CD4-positive, CD25-positive, alpha-beta regulatory T cell (primary cell): ENCODE measurements at places on chromosomes 12 and 14. TPM values are rescaled to one million over a fixed set of nuclear protein-coding genes. Genes with fewer than 3 reads are reported as not detected.

Gene SMCO2
- not detected for total RNA-seq

Gene TSPAN19
- total RNA-seq, result not detected

Gene ZFYVE21
- total RNA-seq, result 13.7 TPM

Gene ACRBP
- 13.7 TPM for total RNA-seq

Gene ATF7IP
- 175 TPM for total RNA-seq

Gene LMO3
- not detected for total RNA-seq

Gene CFAP54
- total RNA-seq, result 0.27 TPM

Gene NTN4
- total RNA-seq, result not detected

DNA sequence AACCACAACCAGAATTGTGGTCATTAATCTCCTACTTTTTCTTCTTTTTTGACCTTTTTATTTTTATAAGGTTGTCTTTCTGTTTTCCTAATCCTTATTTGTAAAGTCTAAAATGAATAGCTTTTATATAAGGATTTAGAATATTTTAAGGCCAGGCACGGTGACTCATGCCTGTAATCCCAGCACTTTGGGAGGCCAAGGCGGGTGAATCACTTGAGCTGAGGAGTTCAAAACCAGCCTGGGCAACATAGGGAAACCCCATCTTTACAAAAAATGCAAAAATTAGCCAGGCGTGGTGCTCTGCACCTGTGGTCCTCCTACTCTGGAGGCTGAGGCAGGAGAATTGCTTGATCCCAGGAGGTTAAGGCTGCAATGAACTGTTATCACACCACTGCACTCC, 55.1 kb downstream of the IFT81 start:
- H3K4me1 ChIP-seq, result no peaks in the 10 kb centered on the region
- no peak overlapping the region for H3K27ac ChIP-seq
- no peak overlapping the region for H3K4me3 ChIP-seq
- H3K27me3 ChIP-seq, result no peaks in the 10 kb centered on the region
- H3K36me3 ChIP-seq, result no peaks in the 10 kb centered on the region

DNA sequence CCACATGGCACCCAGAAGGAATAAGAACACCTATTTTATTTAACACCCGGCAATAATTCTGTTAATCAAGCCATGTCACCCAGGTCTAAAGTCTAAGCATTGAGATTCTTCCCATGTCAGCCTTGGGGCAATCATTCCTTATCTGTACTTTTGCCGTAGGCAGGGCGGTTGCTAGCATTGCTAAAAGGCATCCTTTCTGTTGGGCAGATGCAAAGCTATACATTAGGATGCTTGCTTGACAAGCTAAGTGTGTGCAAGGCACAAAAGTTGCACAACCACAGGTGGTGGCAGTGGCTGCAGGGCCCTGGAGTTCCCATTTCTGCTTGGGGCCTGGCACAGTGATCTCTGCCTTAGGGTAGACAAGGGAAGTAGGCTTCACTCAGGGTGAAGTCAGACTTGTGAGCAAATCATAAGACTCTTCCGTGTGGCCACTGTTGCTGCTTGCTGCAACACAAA, 12.5 kb upstream of the GALNT6 start:
- no peak overlapping the region for H3K27ac ChIP-seq
- H3K4me3 ChIP-seq, result no peak overlapping the region
- H3K27me3 ChIP-seq, result no peaks in the 10 kb centered on the region
- no peaks in the 10 kb centered on the region for H3K4me1 ChIP-seq

GRCh38 chr14:60641742-60642269, 7.5 kb downstream of the SIX1 start:
- H3K4me3 ChIP-seq, result no peak overlapping the region
- peaks cover 61% of the 10 kb centered on the region for H3K27me3 ChIP-seq
- peaks cover 12% of the 10 kb centered on the region for H3K4me1 ChIP-seq
- DNase-seq, result no peak
- H3K27ac ChIP-seq, result no peak overlapping the region
- H3K36me3 ChIP-seq, result no peaks in the 10 kb centered on the region

GRCh38 chr12:107435520-107435919, 250.1 kb upstream of the PWP1 start:
- H3K27me3 ChIP-seq, result no peaks in the 10 kb centered on the region
- H3K36me3 ChIP-seq, result no peaks in the 10 kb centered on the region
- DNase-seq, result no peak

- no peaks in the 10 kb centered on the region for H3K4me1 ChIP-seq
- peaks cover 2% of the 10 kb centered on the region for H3K27me3 ChIP-seq
These were observed 81.4 kb upstream of the EEA1 start for GRCh38 chr12:93010461-93010860.

DNA sequence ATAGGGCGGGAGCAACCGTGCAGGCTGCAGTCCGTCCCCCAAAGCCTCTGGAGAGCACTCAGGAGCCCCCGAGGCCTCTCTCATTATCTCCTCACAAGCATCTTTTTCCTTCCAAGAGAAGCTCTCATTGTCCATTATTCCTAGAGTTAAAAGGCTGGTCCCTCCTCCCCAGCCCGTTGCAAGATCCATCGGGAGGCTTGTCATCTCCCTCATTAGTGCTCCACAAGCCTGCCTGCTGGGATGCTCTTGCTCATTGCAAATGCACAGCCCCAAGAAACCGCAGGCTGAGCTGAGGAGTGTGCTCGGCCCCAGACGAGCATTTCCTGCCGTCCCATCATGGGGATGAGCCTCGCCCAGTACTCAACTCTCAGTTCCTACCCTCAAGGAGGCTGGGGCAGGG, 23.3 kb downstream of the NUAK1 start:
- H3K4me1 ChIP-seq, result no peaks in the 10 kb centered on the region
- no peak overlapping the region for H3K4me3 ChIP-seq
- no peaks in the 10 kb centered on the region for H3K36me3 ChIP-seq
- DNase-seq, result no peak

DNA sequence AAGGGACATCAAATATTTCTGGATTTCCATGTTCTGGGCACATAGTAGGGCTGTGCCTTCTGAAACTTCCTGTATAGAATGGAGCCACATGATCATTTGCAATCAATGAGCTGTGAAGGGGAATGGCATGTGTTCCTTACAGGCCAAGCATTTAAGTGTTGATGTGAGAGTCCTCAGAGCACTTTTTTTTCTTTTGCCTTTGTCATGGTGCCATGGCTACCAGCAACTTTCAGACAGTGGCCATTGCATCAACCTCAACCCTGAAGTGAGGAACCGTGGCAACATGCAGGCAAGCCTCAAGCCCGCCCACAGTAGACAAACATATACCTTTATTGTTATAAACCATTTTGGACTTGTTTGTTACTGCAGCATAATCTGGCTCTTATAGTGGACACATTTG, 948.1 kb downstream of the NRXN3 start:
- no peaks in the 10 kb centered on the region for H3K4me1 ChIP-seq
- no peaks in the 10 kb centered on the region for H3K27me3 ChIP-seq
- DNase-seq, result no peak
- no peak overlapping the region for H3K27ac ChIP-seq

GRCh38 chr14:38412654-38413053, 156.8 kb upstream of the CLEC14A start:
- H3K4me3 ChIP-seq, result no peak overlapping the region
- no peak overlapping the region for H3K27ac ChIP-seq
- no peaks in the 10 kb centered on the region for H3K4me1 ChIP-seq
- H3K36me3 ChIP-seq, result no peaks in the 10 kb centered on the region
- no peak for DNase-seq

DNA sequence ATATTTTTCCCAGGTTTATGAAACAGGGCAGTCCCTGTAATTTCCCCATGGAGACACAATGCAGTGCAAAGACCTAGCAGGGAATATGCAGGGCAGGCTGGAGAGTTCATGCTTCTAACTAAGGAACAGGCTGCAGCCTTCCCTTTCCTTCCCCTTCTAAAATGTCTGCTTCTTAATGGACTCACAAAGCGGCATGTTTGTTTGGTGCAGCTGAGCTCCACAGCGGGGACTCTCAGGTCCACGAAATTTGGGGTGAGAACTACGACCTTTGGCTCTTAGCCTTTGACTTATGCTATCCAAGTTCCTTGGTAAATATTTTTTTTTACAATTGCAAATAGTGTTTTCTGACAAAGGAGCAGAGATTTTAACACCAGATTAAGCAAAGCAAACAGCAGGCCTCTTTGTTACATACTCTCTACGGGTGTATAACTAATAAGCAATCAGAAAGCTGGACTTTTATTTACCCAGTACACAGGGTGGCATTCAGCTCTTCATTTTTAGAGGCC, 323.6 kb downstream of the ZFP36L1 start:
- peaks cover 5% of the 10 kb centered on the region for H3K4me1 ChIP-seq
- no peaks in the 10 kb centered on the region for H3K27me3 ChIP-seq
- H3K36me3 ChIP-seq, result no peaks in the 10 kb centered on the region
- no peak overlapping the region for H3K4me3 ChIP-seq

GRCh38 chr12:2583091-2583497, 211.7 kb upstream of the FKBP4 start:
- H3K36me3 ChIP-seq, result no peaks in the 10 kb centered on the region
- peaks cover 6% of the 10 kb centered on the region for H3K4me1 ChIP-seq
- no peak overlapping the region for H3K27ac ChIP-seq

DNA sequence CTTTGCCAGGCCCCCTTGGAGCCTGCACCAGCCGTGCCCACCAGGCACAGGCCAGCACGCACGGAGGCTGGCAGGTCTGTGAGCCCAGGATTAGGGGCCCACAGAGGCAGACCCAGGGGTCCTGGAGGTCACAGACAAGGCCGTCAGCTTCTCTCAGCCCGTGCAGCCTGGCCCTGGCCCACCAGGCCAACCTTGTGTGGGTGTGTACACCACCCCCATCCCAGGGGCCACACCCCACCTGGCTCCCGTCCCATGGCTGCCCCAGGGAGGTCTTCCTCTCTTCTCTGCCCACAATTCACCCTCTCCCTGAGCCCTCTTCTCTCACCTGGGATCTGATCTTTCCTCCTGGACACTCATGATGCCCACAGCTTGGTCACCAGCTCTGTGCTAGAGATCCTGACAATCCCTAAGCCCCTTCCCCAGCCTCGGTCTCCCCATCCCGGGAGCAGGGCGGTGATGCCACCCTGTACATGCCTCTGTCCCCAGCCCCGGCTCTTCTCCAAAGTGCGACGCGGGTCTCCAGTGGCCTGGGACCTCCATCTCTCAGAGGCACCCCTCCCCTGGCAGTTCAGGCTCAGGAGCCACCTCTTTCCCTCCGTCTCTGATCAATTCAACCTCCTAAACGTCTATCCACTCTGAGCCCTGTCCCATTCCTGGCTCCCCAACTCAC, 31.1 kb upstream of the GPR132 start:
- no peaks in the 10 kb centered on the region for H3K36me3 ChIP-seq
- no peak for DNase-seq
- H3K27ac ChIP-seq, result no peak overlapping the region
- no peaks in the 10 kb centered on the region for H3K27me3 ChIP-seq
- peaks cover 15% of the 10 kb centered on the region for H3K4me1 ChIP-seq
- H3K4me3 ChIP-seq, result no peak overlapping the region

- H3K4me3 ChIP-seq, result no peak overlapping the region
- H3K27me3 ChIP-seq, result no peaks in the 10 kb centered on the region
- H3K36me3 ChIP-seq, result no peaks in the 10 kb centered on the region
- peaks cover 15% of the 10 kb centered on the region for H3K4me1 ChIP-seq
- DNase-seq, result no peak
These were observed 3.1 kb upstream of the TCTN2 start for GRCh38 chr12:123667771-123668170.

- H3K36me3 ChIP-seq, result no peaks in the 10 kb centered on the region
- no peaks in the 10 kb centered on the region for H3K27me3 ChIP-seq
- no peak overlapping the region for H3K4me3 ChIP-seq
- no peaks in the 10 kb centered on the region for H3K4me1 ChIP-seq
- H3K27ac ChIP-seq, result no peak overlapping the region
These were observed 1918.5 kb upstream of the FLRT2 start for GRCh38 chr14:83611491-83611890.
